GM04504 (cell line): ENCODE measurements at places on chromosomes 4 and X.

GRCh38 chr4:84500386-84501201 lies 1.5 kb upstream of the NKX6-1 start:
- no peak for DNase-seq

DNA sequence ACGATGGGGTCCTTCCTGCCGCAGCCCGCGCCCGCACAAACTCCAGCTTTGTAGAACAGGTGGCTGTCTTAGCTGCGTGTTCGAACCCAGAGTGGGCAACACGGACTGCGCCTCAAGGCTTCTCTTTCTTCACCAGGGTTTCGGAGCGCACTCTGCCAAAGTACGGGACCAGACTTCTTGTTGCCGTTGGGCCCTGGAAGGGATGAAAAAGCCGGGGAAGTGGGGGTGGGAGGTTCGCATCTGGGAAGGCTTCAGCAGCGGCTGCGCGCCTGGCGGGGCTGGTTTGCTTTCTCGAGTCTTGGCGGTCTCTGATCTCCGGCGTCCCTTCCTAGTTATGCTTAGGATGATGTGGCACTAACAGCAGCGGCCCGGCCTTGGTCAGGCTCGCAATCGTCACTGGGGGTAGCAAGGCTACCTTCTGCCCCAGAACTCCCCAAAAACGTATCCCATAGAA lies 673 bp downstream of the PARM1 start:
- DNase-seq, result no peak

GRCh38 chrX:109347632-109348031 lies 134.3 kb downstream of the GUCY2F start:
- peak; percentile 1 for DNase-seq

- no peak for DNase-seq
Measured at GRCh38 chr4:95985791-95986550, 146.1 kb downstream of the PDHA2 start.

DNA sequence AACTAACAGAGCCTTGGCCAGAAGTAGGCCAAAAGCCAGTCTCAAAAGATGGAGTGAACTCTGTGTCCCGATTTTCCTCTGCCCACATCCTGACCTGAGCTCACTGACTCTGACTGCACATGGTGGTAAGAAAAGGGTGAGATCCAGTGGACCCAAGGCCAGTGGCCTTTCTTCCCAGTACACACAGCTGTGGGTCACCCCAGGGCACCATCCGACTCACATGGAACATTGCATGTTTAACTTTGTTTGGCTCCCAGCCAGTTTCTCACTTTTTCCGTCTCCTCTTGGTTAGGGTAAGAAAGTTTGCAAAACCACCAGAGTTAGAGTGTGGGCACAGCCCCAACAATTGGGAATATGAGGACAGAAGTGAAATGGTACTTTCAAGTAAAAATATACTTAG lies 69.8 kb downstream of the GAB1 start:
- no peak for DNase-seq

DNA sequence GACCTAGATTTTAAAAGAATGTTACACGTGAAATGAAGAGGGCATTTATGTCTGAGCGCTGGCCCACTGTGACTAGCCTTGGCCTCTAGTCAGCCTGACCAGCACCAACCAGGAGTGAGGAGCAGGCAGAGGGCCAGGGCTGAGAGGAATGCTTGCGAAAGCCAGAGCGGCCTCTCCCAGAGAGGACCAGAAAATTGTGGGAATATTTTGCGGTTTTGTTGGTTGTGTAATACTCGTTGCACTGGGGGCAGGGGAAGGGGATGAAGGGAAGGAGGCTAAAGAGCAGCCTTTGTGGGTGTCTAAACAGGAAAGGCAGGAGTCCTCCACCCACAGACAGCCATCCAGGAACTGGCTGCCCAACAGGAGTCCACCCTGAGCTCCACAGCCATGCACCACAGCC lies 3.8 kb downstream of the GABRE start:
- DNase-seq, result peak; percentile 82

DNA sequence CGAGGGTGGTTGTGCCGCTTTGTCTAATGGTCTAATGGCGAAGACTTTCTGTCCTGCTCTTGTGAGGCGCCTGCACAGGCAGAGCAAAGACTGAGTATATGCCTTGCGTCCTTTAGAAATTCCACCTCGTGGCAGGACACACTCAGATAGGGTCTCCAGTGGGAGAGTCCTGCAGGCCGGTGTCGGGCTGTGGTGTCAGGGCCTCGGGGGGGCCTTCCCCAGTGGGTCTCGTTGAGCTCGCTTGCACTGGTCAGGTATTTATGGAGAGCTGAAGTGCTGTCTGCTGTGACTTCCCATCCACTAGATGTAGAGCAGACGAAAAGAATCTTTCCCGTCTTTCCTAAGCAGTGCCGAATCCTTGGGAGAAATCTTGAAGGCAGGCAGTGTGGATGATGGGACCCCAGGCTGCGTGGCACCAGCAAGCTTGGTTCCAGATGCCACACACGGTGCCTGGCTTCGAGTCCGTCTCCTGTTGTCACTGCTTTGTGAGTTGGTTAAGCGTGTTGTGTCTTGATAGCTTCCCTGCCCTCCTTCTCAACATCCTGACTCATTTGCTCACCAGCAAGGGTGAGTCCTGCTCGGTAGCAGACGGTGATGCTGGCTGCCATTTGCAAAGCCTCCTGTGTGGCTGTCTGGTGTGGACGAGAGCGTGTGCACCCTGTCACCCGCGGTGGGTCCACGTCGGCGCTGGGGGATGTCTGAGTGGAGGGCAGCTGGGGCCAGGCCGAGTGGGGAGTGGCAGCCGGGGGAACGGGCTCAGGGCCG lies 20.5 kb downstream of the MAEA start:
- DNase-seq, result no peak

DNA sequence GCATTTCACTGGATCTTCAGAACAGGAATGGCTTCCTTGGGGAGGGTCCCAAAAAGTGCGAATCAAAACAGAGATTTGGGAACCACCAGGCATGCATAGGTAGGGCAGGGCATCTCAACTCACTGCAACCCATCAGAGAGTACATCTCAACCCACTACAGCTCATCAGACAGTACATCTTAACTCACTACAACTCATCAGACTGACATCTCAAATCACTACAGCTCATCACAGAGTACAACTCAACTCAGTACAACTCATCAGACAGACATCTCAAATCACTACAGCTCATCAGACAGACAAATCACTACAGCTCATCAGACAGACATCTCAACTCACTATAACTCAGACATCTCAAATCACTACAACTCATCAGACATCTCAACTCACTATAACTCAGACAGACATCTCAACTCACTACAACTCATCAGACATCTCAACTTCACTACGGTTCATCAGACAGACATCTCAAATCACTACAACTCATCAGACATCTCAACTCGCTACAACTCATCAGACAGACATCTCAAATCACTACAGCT lies 47.5 kb upstream of the CLDN34 start:
- no peak for DNase-seq

GRCh38 chr4:41835321-41835995 lies 86.9 kb upstream of the PHOX2B start:
- DNase-seq, result no peak

DNA sequence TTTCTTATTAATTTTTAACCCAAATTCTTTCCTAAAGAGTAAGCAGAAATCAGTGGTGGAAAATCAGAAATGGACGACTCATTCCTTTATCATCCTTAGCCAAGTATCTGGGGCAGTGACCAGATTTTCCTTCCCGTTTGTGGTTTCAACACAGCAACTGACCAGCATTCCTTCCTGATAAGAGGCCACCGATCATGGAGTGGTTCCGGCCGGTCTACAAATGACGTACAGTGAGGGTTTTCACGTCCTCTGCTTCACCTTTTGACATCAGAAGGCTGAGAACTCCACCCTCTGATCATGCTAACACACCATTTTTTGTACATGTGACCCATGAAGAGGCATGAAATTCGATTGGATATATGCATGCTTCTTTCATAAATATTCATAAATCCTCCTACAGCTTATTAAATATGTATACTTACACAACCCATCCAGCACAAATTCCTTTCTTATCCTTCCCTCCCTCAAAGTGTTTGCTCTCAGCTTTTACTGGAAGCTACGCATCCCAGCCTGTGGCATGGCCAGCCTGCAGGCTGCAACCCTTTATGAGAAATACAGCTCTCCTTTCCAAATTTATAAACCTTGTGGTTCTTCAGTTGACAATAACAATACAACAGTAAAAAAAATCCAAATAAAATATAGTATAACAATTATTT lies 173.0 kb upstream of the CASK start:
- peak; percentile 57 for DNase-seq

DNA sequence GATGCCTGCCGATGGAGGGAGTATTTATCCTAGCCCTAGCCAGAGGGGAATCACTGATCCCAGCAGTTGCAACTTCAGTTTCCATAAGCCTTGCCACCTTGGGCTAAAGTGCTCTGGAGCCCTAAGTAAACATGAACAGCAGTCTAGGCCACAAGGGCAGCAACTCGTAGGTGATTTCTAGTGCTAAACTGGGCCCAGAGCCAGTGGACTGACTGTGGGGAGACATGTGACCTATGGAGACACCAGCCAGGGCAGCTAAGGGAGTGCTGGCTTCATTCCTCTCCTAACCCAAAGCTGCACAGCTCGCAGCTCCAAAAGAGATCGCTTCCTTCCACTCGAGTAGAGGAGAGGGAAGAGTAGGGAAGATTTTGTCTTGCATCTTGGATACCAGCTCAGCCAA lies 120.8 kb upstream of the MAGEA10 start:
- no peak for DNase-seq

- DNase-seq, result no peak
Measured at GRCh38 chrX:134206221-134206620, 30.8 kb upstream of the CCDC160 start.

GRCh38 chr4:73978886-73979285 lies 2.9 kb downstream of the PF4 start:
- DNase-seq, result peak; percentile 40

GRCh38 chr4:156102411-156102810 lies 148.7 kb upstream of the CTSO start:
- no peak for DNase-seq

DNA sequence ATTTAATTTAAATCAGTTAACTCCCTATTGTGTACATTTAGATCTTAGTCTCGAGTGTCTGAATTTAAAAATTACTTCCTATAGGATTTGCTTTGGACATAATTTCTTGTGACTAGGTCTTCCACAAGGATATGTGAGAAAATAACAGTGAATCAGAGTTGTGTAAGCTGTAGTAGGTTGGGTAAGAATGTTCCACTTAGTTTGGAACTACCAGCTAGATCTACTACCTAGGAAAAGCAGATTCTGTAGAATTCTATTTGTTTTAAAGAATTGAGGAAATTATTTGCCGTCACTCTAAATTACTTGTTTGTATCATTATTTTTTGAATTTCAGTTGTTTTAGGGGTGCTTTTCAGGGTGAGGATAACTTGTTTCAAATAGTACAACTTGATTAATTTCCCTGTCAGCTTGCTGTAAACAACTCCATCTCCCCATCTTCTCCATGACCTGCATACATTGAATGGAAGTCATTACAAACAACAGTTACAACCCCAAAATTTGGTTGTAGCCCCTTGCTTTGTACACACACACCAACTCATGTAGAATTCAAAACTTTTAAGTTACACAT lies 1.3 kb downstream of the MTHFD2L start:
- DNase-seq, result no peak

DNA sequence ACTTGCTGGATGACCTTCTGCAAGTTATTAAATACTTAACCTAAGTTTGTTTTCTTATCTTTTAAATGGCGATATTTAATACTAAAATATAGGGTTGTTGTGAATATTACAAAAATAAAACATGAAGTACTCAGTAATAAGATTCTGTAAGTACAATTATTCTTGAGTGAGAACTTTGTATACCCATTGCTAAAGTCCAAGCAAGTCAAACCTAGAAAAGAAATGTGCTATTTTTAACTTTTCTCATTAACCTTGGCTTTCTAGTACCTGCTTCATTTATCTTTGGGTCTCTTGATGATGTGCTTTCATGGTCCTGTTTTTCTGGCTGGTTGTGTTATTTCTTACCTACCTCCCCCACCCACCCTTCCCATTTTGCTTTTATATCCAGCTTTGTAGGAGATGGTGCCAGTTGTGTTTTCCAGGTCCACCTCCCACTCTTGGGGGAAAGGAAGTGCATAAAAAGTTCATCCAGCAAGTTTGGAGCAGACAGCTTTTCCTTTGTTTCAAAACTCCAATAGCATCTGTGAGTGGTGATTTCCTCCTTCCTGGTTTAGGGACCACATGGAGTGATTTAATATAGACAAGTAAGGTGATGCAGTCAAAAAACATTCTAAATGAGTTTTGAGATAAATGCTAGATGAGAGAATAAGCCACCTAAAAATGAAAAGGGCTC lies 7.5 kb upstream of the CXCL8 start:
- no peak for DNase-seq

DNA sequence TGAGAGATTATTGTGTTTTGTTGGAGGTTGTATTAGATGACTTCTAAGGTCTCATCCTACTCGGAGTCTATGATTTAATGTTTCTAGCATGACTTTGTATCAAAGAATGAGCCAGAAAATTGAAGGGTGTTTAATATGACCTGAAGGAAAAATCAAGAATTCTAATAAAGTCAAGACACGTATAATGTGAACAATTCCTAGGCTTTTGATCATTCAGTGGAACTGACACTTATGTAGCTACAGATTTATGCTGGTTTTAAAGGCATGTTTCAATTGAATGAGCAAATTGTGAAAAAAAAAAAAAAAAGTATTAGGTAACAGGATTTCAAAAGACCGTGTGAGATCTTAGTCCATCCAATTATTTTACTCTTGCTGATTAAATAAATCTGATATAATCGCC lies 64.9 kb downstream of the GRID2 start:
- DNase-seq, result no peak

DNA sequence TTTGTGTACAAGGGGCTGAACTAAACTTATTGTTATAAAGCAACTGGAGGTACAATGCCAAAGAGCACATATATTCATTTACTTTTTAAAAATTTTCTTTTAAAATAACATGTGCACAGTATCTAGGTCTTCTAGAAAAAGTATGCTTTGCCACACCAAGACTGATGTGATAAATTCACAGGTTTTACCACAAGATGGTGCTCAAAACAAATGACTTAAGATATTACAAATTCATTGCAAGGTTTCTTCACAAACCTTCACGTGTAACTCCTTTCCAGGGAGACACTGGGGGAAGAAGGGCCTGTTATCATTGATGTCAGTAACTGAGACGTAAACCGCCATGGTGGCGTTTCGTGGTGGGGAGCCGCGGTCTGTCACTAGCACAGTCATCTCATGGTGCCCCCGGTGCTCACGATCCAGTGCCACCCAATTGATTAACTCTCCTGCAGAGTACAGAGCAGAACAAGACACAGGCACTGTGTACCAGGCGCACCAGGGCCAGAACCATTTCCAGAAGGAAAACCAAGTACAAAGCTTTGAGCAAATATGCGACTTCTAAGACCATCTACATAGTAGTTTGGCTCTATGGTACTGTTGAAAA lies 162.2 kb downstream of the DCHS2 start:
- no peak for DNase-seq
